Gastroesophageal sphincter (tissue), 4 donors: ENCODE measurements at places on chromosomes 6 and 20.
A peak's percentile ranks its signal among the peaks of the same experiment; 100 is the strongest.

DNA sequence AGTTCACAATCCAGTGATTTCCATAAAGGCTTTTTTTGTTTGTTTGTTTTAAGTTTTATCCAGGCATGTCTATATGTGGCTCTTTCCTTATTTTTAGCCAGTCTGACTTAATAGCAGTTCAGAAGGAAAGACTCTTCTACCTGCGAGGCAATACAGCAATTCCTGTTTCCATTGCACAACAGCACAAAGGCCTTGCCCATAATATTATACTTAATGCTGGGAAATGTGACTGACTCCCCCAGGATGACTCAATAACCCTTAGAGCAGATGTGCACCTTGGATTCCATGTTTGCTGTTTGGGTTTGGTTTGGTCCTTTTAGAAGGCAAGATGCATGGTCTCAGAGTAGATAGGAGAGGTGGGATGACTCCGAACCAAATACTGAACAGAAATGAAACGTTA is 184.1 kb downstream of the MTFR2 start:
- no peak for ATAC-seq
- H3K4me1 ChIP-seq, result no peaks in the 10 kb centered on the region
- H3K36me3 ChIP-seq, result no peaks in the 10 kb centered on the region

DNA sequence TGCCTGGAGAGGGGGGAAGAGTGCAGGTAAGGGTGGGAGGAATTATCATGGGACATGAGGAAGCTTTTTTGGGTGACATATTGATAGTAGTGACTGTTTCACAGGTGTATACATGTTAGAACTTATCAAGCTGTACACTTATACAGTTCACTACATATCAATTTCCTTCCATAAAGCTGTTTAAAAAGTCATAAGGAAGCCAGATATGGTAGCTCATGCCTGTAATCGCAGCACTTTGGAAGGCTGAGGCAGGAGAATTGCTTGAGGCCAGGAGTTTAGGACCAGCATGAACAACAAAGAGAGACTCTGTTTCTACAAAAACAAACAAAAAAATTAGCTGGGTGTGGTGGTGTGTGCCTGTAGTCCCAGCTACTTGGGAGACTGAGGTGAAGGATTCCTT is 21.7 kb downstream of the ZSCAN12 start:
- no peak for ATAC-seq
- peaks cover 3% of the 10 kb centered on the region for H3K36me3 ChIP-seq
- peaks cover 4% of the 10 kb centered on the region for H3K4me1 ChIP-seq
- H3K27me3 ChIP-seq, result no peaks in the 10 kb centered on the region
- H3K4me3 ChIP-seq, result no peak overlapping the region
- H3K27ac ChIP-seq, result no peak overlapping the region

DNA sequence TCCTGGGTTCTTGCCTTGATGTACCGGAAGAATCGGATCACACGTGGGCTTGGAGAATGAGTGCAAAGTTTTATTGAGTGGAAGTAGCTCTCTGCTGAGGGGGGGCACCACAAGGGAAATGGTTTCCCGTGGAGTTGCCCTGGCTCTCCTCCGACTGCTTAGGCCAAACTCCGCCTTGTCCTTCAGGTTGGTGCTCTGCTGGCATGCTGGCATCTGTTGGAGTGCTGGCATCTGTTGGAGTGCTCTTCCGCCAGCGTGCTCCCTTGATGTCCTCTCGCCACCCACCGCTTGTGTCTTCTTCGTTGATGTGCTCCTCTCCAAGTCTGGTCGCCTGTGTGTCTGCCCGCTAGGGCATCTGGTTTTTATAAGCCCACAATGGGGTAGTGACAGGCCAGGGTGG is 317.1 kb upstream of the HSF2 start:
- H3K4me3 ChIP-seq, result no peak overlapping the region
- H3K27me3 ChIP-seq, result no peaks in the 10 kb centered on the region
- no peak for ATAC-seq
- no peaks in the 10 kb centered on the region for H3K36me3 ChIP-seq
- no peak overlapping the region for H3K27ac ChIP-seq
- no peaks in the 10 kb centered on the region for H3K4me1 ChIP-seq

DNA sequence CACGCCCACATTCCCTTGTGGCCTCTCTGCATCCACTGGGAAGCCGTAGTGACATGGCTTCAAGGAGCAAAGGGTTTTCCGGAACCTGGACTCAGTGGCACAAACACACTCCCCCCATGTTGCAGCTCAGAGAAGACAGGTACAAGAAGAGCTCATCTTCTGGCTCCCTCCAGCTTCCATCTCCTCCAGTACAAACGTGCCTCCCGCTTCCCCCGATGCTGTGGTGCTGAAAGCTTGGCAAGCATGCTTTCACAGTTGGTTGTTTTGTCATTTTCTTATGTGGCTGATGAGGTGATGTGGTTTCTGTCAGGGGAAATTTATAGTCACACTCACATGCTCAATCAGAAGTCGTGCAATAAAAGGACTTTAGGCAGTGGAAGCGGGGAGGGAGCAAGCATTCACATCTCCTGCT is 258.5 kb downstream of the KIF16B start:
- no peak overlapping the region for H3K4me3 ChIP-seq
- no peak for ATAC-seq
- no peaks in the 10 kb centered on the region for H3K27me3 ChIP-seq
- peaks cover 52% of the 10 kb centered on the region for H3K36me3 ChIP-seq

DNA sequence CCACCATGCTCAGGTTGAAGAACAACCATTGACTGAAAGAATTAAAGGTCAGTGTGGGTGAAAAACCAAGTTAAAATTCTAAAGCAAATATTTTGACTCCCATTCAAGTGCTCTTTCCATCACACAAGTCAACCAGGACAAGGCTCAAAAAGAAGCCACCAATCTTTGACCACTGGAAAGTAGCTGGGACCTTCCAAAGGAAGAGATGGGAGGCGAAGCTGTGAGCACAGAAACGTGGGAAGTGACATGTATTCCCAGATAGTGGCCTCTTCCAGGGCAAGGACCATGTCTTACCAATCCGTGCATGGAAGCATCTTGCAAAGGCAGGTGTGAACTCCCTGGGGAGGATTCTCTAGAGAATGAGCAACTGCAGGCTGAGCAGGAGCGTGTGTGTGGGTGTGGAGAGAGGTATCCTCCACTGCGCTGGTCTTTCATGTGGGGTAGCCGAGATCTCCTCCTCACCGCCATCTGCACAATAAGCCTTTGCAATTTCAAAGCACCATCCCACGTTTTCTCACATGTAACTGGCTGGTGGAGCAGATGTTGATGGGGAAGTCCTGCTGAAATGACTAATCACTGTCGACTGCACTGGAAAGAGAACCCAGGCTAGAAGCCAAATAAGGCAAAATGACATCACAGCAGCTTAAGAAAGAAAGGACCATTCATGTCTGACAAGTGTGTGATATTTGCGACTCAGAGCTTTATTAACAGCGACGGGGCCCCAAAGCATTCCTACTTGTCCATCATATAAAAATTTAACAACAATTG is 189.4 kb upstream of the RREB1 start:
- no peak for ATAC-seq
- H3K36me3 ChIP-seq, result no peaks in the 10 kb centered on the region
- no peak overlapping the region for H3K27ac ChIP-seq

DNA sequence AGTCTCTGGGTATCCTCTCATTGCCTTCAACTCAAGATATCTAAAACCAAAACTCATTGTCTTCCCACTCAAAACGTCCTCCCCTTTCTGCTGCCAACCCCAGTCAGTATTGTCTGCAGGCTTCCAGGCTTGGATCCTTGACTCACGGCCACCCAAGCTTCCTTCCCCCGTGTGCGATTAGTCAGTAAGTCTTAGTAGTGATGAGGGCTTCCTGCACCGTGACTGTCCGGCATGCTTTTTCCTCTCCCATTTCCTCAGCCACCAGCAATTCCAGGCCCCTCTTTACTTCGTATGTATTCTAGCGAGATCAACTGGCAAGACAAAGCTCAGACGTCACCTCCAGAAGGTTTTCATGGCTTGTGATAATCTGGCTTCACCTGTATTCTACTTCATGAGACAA is 88.6 kb upstream of the DUSP22 start:
- no peak overlapping the region for H3K27ac ChIP-seq
- H3K36me3 ChIP-seq, result no peaks in the 10 kb centered on the region
- H3K4me3 ChIP-seq, result no peak overlapping the region
- H3K27me3 ChIP-seq, result peaks cover 25% of the 10 kb centered on the region

- H3K36me3 ChIP-seq, result no peaks in the 10 kb centered on the region
- no peak for ATAC-seq
- no peak overlapping the region for H3K4me3 ChIP-seq
- no peaks in the 10 kb centered on the region for H3K4me1 ChIP-seq
- no peak overlapping the region for H3K27ac ChIP-seq
Observed at GRCh38 chr20:52965380-52965779, 6.8 kb upstream of the TSHZ2 start.

DNA sequence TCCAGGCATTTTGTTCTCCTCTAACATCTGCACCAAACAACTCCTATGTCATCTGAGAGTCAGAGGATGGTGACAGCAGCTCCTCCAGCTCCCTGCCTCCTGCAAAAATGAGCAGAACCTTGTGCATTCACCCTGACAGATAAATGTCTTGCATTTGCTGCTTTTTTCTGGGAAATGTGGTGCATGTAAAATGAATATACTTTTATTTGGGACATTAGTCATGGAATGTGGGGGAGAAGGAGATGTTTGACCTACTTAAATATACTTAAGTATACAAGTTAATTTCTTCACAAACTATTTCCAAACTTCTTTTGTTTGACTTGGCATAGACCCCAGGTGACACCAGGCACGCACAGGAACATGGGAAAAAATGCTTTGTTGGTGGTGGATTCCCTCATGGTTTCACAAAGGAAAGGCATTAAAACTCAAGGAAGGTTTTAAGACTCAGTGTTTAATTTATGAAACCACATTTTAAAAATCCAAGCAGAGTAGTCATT is 181.8 kb upstream of the MCHR2 start:
- H3K36me3 ChIP-seq, result no peaks in the 10 kb centered on the region
- H3K4me1 ChIP-seq, result no peaks in the 10 kb centered on the region
- ATAC-seq, result peak; percentile 38
- H3K27ac ChIP-seq, result no peak overlapping the region

- no peaks in the 10 kb centered on the region for H3K27me3 ChIP-seq
- H3K27ac ChIP-seq, result no peak overlapping the region
- no peaks in the 10 kb centered on the region for H3K36me3 ChIP-seq
- peak overlapping the region; percentile 94 for H3K4me3 ChIP-seq
- ATAC-seq, result no peak
Observed at GRCh38 chr20:4014031-4014474, 1.3 kb downstream of the RNF24 start.

- no peaks in the 10 kb centered on the region for H3K36me3 ChIP-seq
- H3K4me3 ChIP-seq, result no peak overlapping the region
- no peak overlapping the region for H3K27ac ChIP-seq
- no peaks in the 10 kb centered on the region for H3K27me3 ChIP-seq
Observed at GRCh38 chr6:108914235-108915022, 66.2 kb downstream of the ARMC2 start.

- H3K4me3 ChIP-seq, result peak within 1 kb of the TSS; percentile 98
- H3K36me3 ChIP-seq, result no peaks in the 10 kb centered on the region
- peak within 1 kb of the TSS; percentile 96 for H3K27ac ChIP-seq
- no peaks in the 10 kb centered on the region for H3K27me3 ChIP-seq
- ATAC-seq, result peak; percentile 58
- H3K4me1 ChIP-seq, result no peaks in the 10 kb centered on the region
Observed at GRCh38 chr20:3407040-3407770, at the start of gene DNAAF9. TSS of gene DNAAF9 (minus strand) at chr20:3407669. CDS start at chr20:3407557, 112 bp downstream.

GRCh38 chr6:135306740-135307420 is 125.8 kb downstream of the MYB start:
- no peak overlapping the region for H3K4me3 ChIP-seq
- H3K27me3 ChIP-seq, result no peaks in the 10 kb centered on the region
- H3K27ac ChIP-seq, result no peak overlapping the region
- peaks cover 19% of the 10 kb centered on the region for H3K36me3 ChIP-seq
- no peak for ATAC-seq

GRCh38 chr20:59149678-59150504 is 13.7 kb upstream of the ZNF831 start:
- H3K36me3 ChIP-seq, result no peaks in the 10 kb centered on the region
- H3K27ac ChIP-seq, result peak overlapping the region; percentile 35
- ATAC-seq, result peak; percentile 34
- no peaks in the 10 kb centered on the region for H3K27me3 ChIP-seq
- H3K4me3 ChIP-seq, result no peak overlapping the region

DNA sequence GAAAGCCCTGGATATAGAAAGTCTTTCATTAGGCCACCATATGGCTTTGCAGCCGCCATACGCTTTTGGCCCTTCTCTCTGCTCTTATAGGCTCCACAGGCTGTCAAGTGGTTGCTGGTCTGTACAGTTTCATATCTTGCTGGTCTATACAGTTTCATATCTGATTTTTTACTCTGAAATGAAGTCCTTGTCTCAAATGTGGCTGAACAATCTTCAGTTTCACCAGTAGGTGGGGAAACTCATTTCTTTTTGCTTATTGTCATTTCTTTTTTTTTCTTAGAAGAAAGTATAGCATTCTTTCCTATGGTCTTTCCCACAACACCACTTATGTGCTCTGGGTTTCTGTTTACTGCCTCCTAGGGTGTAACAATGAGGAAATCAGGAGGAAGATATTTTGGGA is 771.4 kb upstream of the MMS22L start:
- no peak overlapping the region for H3K4me3 ChIP-seq
- ATAC-seq, result no peak
- no peaks in the 10 kb centered on the region for H3K4me1 ChIP-seq
- no peaks in the 10 kb centered on the region for H3K27me3 ChIP-seq
- H3K27ac ChIP-seq, result no peak overlapping the region

DNA sequence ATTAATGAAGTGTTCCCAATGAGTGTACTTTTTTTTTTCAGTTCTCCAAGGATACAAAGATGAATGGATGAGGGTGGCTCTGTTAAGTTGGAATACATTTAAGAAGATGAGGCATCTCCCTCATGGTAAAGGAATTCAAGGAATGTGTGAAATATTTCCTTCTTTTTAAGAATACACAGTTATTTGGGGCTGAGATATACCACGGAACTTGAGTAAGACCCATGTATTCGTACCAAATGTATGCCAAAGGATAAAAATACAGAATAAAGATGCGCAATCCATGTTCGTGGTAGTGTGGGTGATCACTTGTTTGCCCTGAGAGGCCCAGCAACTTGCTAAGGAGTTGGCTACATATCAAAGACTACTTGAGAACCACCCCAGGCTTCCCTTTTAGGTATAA is 164.2 kb upstream of the TCF21 start:
- H3K27me3 ChIP-seq, result no peaks in the 10 kb centered on the region
- no peak overlapping the region for H3K4me3 ChIP-seq
- no peaks in the 10 kb centered on the region for H3K4me1 ChIP-seq
- no peaks in the 10 kb centered on the region for H3K36me3 ChIP-seq
- H3K27ac ChIP-seq, result no peak overlapping the region
- ATAC-seq, result no peak

- H3K27ac ChIP-seq, result peak overlapping the region; percentile 85
- H3K27me3 ChIP-seq, result no peaks in the 10 kb centered on the region
- ATAC-seq, result no peak
- peaks cover 20% of the 10 kb centered on the region for H3K4me1 ChIP-seq
- peak overlapping the region; percentile 48 for H3K4me3 ChIP-seq
- peaks cover 5% of the 10 kb centered on the region for H3K36me3 ChIP-seq
Observed at GRCh38 chr6:29749308-29749662, 26.1 kb downstream of the HLA-F start.

GRCh38 chr20:62938105-62938888 is at the start of gene GID8:
TSS of gene GID8 (plus strand) at chr20:62938147. CDS start at chr20:62941503, 3,356 bp downstream.
- H3K4me1 ChIP-seq, result no peaks in the 10 kb centered on the region
- ATAC-seq, result peak; percentile 77
- peak within 1 kb of the TSS; percentile 98 for H3K27ac ChIP-seq
- no peaks in the 10 kb centered on the region for H3K27me3 ChIP-seq
